ENCODE measurements at places on chromosomes 16 and 17.

- no peak for DNase-seq
These were observed 21.8 kb upstream of the KIF19 start for GRCh38 chr17:74304184-74304583.

- no peak for DNase-seq
These were observed 35.5 kb downstream of the DNAH17 start for GRCh38 chr17:78541488-78542206.

GRCh38 chr16:31213877-31214707 lies at the start of gene TRIM72:
Gene TRIM72 (plus strand): TSS chr16:31214119. CDS start chr16:31214739, 620 bp downstream.
- no peak for DNase-seq

- no peak for DNase-seq
These were observed 49.3 kb downstream of the TTC19 start for GRCh38 chr17:16048811-16049449.

- no peak for DNase-seq
These were observed 7.7 kb downstream of the CEP295NL start for GRCh38 chr17:78895322-78895721.

DNA sequence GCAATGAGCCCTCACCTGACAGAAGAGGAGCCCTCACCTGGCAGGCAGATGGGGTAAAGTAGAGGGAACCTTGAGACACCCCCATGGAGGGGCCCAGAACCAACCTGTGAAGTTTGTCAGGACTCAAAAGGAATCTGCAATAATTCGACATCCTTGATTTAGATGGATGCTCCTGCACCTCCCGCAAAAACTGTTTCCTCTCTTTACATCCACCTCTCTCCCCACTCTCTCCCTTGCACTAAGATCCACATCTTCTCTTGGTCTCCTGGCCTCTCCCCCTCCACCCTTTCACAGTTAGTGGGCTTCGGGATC lies 34.9 kb upstream of the RBFOX3 start:
- no peak for DNase-seq

- DNase-seq: no peak
These were observed 208.3 kb upstream of the PMFBP1 start for GRCh38 chr16:72380283-72380682.

- no peak for DNase-seq
These were observed 3.1 kb downstream of the MFAP4 start for GRCh38 chr17:19383681-19384470.

Measured in fibroblast of skin of left quadriceps (primary cell).